ENCODE measurements at places on chromosomes 1 and 21.
A peak's percentile ranks its signal among the peaks of the same experiment; 100 is the strongest.

DNA sequence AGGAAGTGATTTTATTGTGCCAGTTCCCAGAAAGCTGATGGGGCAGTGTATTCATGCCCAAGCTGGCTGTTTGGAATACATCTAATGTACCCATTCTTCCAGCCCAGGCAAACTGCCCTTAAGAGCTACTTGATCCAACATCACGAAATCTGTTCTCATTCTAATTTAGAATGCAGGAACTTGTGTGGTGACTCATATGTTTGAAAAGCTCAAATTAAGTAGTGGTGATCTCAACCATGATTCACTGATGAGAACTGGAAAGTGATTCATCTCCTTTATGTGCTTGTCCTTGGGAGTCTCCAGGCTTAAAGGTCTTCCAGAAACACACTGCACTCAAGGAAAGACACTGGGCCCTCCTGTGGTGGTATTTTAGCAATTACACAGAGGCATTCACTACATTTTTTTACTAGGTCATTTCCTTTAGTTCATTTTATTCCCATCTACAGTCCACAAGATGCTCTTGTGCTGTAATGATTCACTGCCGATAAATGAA is 65.4 kb downstream of the RPE65 start:
- no peak for DNase-seq

DNA sequence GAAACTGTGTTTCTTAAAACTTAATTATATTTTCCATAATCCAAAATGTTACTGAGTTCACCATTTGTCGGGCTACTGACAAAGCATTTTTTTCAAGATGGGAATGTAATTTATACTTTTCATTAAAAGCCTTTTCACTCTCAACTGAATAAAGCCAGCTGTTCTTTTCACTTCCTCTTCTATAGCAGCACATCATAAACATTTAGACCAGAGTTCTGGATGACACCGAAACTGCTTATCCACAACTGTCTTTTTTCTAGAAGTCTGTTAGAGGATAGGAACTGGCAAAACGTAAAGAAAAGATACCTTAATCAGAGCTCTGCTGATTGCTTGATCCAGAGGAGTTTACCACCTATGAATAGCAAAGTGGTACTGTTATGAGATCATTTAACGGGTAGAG is 594.7 kb downstream of the ADGRL2 start:
- no peak for DNase-seq

- DNase-seq, result no peak
Observed at GRCh38 chr1:158025576-158026230, 32.3 kb downstream of the KIRREL1 start.

DNA sequence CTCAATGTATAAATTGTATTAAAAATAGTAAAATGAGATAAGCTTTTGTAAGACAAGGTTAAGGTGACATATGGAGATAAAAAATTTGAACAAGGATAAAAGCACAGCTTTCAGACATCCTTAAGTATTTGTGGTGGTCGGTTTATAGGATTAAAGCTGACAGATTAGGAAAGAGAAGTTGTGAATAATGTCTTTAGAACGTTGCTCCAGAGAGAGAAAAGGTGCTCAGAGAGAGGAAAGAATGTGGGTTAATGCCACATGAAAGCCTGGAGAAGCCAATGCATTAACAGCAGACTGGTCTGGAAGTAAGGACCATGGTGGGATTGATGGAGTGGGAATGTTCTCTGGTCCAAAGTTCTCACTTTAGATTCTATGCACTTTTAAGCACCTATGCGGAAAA is 44.8 kb downstream of the ATP6V1G3 start:
- no peak for DNase-seq

- DNase-seq, result no peak
Observed at GRCh38 chr1:158932171-158932570, 819 bp downstream of the PYHIN1 start.

- peak; percentile 85 for DNase-seq
Observed at GRCh38 chr1:11858968-11859871, 475 bp upstream of the NPPB start.

- no peak for DNase-seq
Observed at GRCh38 chr21:38741950-38742256, 63.8 kb upstream of the ETS2 start.

DNA sequence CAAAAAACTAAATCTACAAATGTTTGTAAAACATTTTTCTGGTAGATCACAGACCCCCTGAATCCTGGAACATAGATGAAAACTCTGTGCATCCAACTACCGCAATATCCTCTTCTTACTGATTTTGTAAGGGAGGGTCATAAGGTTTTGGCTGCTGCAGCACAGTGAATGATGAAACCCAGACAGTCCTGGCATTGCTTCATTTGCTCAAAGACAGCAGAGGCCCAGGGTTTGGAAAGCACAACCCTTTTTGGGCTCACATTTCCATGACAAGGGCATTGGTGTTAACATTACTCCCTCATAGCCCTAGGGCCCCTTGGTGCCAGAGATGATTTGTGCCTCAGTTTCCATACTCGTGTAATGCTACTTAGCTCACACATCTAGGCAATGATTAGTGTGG is 51.2 kb downstream of the PLXNA2 start:
- DNase-seq, result no peak

DNA sequence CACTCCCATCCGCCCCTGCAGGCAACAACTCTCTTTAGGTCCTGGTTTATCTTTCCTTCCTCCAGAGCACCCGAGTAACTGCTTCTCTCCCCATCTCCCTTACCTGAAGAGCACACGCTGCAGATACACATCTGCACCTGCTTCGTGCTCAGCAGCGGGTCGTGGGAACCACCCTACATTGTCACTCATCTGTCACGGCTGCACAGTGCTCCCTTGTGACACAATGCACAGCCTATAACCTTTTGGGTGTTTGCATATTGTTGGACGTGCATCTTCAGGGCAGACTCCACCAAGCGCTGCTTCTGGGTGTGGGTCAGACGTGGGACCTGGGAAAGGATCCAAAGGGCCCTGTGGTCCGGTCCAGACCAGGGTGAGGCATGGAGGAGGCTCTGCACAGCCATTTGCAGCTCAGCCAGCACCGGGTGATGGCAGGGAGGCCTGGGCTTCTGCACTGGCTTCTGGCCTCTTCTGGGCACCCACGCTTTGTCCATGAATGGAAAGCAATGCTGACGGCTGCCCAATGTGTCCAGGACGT is 42.5 kb downstream of the WDR4 start:
- DNase-seq, result peak; percentile 54

DNA sequence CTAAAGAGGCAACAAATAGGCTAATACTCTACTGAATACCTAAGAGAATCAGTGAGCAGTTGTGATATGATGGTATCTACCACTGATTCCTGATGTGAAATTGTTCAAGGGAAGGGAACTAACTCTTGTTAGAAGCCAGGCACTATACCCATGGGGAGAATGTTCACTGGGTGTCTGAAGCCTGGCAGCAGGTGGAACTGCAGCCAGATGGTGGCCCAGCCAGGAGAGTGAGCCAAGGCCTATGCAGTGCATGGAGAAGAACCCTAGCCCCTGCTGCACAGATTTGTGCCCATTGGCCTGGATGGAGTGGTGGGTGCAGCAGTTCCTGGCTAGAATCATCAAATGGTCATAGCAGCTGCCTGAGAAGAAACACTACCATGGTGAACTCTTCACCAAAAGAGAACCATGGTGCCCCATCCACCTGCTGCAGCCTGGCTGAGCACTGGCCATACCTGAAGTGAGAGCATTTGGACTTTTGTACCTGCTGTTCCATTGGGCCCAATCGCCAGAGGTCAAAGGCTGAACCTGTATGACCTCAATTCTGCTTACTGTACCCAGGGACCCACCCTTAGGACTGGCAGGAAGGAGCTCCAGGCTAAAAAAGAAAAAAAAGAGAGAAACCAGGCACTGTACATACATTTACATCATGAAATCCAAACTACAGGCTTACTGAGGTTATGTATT is 118.8 kb upstream of the IVNS1ABP start:
- DNase-seq, result no peak

DNA sequence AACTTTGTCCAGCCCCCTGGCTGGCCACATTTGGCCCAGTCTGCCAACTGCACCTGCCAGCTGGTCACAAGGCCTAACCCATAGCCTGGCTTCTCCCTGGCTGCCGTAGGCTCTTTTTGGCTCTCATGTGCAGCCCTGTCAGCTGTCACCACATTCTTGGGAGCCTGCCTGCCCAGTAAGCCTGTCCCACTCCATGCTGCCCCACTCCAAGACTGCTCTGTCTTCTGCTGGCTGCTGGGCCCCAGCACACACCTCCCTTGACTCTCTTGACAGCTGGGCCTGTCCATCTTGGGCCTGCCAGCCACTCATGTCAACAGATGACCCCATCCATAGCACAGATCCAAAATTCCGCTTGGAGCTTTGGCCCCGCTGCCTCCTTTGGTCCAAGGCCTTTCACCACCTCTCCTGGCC is 74.3 kb upstream of the EDN2 start:
- no peak for DNase-seq

GRCh38 chr1:87129606-87130005 is 199.1 kb upstream of the LMO4 start:
- DNase-seq, result no peak

GRCh38 chr1:41892301-41892781 is 26.4 kb downstream of the HIVEP3 start:
- no peak for DNase-seq

DNA sequence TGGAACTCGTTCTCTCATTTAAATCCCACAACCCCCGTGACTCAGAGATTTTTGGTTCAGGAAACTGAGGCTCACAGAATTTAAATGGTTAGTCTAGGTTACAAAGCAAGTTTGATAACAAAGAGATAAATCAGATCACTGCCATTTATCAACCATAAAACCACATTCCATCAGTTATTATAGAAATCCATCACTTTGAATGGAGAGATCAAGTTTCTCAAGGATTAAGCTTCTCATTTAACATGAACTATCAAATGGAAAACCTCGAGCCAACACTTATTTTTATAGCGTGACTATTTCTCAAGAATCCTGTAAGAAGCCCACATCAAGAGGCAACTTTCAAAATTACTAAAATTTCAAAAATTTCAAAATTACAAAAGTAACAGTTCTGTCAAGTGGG is 11.9 kb downstream of the WLS start:
- no peak for DNase-seq

- no peak for DNase-seq
Observed at GRCh38 chr1:216700779-216701178, 22.4 kb downstream of the ESRRG start.

DNA sequence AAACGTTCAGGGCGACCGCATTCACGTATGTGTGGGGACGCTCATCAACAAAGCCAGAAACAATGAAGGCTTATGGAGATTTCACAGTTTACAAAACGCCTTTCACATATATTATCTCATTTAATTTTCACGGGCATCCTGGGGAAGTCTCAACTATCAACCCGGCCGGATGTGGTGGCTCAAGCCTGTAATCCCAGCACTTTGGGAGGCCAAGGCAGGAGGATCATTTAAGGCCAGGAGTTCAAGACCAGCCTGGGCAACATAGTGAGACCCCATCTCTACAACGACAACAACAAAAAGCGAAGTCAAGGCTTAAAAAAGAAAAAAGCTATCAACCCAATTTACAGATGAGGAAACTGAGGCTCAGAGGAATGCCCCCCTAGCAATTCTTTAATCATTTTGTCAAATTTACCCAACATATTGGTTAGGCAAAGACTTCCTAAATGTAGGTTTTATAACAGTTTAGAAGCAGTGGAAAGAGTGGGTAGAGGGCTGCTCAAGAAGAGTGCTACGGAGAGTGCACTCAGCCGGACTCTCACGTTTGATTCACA is 28.3 kb downstream of the SLC66A1 start:
- DNase-seq, result no peak

GRCh38 chr1:210687582-210688279 is 359.0 kb downstream of the HHAT start:
- no peak for DNase-seq

DNA sequence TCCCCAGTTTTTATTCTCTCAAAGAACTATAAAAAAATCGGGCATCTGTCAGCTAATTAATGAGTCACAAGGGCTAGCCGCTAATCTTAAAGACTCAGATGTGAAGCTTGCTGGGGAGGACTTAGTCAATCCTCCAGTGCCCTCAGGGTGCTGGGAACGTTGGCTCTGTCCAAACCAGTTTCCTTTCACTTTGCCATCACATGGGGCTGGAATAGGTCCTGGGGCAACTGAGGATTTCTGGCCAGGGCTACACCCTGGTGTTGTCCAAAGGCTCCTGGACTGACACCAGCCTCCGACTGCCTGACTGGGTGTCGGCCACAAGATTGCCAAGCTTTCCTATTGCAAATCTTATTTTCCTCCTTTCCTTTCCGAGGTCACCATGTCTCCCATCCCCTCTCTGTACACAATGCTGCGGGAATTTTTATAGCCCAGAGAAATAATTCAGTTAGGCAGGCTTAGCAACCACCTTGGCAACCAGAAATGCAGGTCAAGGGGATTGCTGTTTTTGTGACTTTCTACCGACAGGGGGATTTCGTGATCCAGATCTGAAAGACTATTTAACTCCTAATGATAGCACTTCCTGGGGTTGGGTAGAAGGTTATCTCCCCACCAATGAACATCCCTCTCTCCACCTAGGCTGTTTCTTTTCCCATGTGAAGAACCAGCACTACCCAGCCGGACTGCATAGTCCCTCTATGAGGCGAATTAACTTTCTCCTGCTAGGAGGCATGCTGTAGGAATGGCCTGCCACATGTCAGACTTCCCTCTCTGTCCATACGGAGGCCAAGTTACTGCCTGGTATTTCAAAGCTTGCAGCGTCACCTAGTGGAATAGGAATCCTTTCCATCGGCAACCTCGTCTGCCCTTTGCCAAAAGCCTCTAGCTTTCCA is 29.9 kb upstream of the CTBS start:
- no peak for DNase-seq

- no peak for DNase-seq
Observed at GRCh38 chr21:26732432-26733221, 112.6 kb downstream of the ADAMTS1 start.

GRCh38 chr21:44354775-44355771 is 1.7 kb downstream of the TRPM2 start:
- DNase-seq, result no peak

GRCh38 chr1:50861772-50862171 is 98.3 kb downstream of the FAF1 start:
- DNase-seq, result no peak

- no peak for DNase-seq
Observed at GRCh38 chr1:163263818-163264655, 57.7 kb upstream of the NUF2 start.

- no peak for DNase-seq
Observed at GRCh38 chr1:168482106-168482505, 61.7 kb downstream of the XCL2 start.

- no peak for DNase-seq
Observed at GRCh38 chr1:117179471-117179870, 31.3 kb downstream of the VTCN1 start.

GRCh38 chr1:158813164-158813563 is 18.0 kb upstream of the MNDA start:
- no peak for DNase-seq

GRCh38 chr1:67134695-67135094 is at the start of gene C1orf141:
C1orf141 (minus strand) TSS chr1:67134970; CDS start chr1:67127240, 7,730 bp downstream.
- DNase-seq, result no peak

- DNase-seq, result no peak
Observed at GRCh38 chr21:37478794-37479193, 112.2 kb downstream of the DYRK1A start.

DNA sequence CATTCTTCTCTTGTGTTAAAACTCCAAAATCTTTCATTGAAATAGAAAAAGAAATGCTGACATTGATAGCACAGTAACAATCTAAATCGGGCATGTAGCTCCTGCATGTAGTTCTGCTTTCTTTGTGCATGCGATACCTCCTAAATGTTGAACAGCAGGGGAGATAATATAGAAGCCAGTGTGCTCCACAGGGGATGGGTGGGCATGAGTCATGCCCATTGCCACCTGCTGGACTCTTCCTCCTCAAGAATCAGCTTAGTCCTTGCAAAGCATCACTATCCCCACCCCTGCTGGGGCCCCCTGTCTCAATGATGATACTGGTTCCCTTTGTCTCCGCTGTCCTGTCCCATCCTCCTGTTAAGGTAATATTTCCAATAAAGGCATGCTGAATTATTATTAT is 203.0 kb downstream of the RWDD3 start:
- DNase-seq, result no peak

GRCh38 chr1:46522184-46522968 is 29.1 kb downstream of the KNCN start:
- DNase-seq, result peak; percentile 51

Data from spleen (tissue), 13 donors.